ENCODE measurements at places on chromosomes 4 and X.

GRCh38 chrX:15664487-15665444 is at the start of gene CLTRN:
TSS of gene CLTRN (minus strand) at chrX:15664805. CDS start at chrX:15664775, 30 bp downstream.
- H3K27ac ChIP-seq = no peak within 1 kb of the TSS
- H3K4me3 ChIP-seq = no peak within 1 kb of the TSS
- no peaks in the 10 kb centered on the region for H3K4me1 ChIP-seq
- H3K36me3 ChIP-seq = no peaks in the 10 kb centered on the region

- H3K36me3 ChIP-seq = no peaks in the 10 kb centered on the region
- no peak for DNase-seq
- no peaks in the 10 kb centered on the region for H3K27me3 ChIP-seq
- peaks cover 14% of the 10 kb centered on the region for H3K4me1 ChIP-seq
- peak overlapping the region; percentile 93 for H3K4me3 ChIP-seq
These were observed 473 bp upstream of the VAMP7 start for GRCh38 chrX:155880586-155881157.

- H3K36me3 ChIP-seq = no peaks in the 10 kb centered on the region
- H3K27me3 ChIP-seq = no peaks in the 10 kb centered on the region
- DNase-seq = no peak
- H3K27ac ChIP-seq = no peak overlapping the region
- H3K4me1 ChIP-seq = no peaks in the 10 kb centered on the region
These were observed 31.6 kb downstream of the PAPSS1 start for GRCh38 chr4:107688421-107688820.

GRCh38 chr4:181982437-181982836 is 260.8 kb upstream of the TENM3 start:
- DNase-seq = no peak
- no peak overlapping the region for H3K27ac ChIP-seq
- no peaks in the 10 kb centered on the region for H3K36me3 ChIP-seq
- no peak overlapping the region for H3K4me3 ChIP-seq
- H3K4me1 ChIP-seq = no peaks in the 10 kb centered on the region

- peak within 1 kb of the TSS; percentile 83 for H3K4me3 ChIP-seq
- no peaks in the 10 kb centered on the region for H3K36me3 ChIP-seq
- peak within 1 kb of the TSS; percentile 84 for H3K27ac ChIP-seq
These were observed at the start of gene GUCY1A1 for GRCh38 chr4:155666344-155667221. TSS of gene GUCY1A1 (plus strand) at chr4:155666848. CDS start at chr4:155696868, 30,020 bp downstream.

DNA sequence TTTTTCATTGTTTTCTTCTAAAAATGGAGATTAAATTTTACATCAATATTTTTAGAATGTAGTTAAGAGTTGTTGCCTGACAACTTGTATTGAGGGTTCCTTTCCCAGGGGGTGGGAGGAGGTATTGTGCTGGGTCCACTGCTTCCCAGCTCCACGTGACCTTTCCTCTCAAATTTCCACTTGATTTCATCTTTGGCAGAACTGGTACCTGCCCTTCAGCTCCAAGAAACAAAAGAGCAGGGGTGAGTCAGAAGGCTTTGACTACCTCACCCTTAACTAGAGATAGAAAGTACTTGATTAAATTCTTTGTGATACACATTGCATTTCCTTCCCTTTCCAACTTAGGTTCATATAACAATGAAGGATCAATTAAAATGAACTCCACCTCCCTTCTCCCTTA is 19.7 kb downstream of the TRIM2 start:
- H3K27me3 ChIP-seq = no peaks in the 10 kb centered on the region
- H3K4me1 ChIP-seq = peaks cover 12% of the 10 kb centered on the region
- DNase-seq = no peak
- no peaks in the 10 kb centered on the region for H3K36me3 ChIP-seq
- no peak overlapping the region for H3K27ac ChIP-seq
- peak overlapping the region; percentile 53 for H3K4me3 ChIP-seq

DNA sequence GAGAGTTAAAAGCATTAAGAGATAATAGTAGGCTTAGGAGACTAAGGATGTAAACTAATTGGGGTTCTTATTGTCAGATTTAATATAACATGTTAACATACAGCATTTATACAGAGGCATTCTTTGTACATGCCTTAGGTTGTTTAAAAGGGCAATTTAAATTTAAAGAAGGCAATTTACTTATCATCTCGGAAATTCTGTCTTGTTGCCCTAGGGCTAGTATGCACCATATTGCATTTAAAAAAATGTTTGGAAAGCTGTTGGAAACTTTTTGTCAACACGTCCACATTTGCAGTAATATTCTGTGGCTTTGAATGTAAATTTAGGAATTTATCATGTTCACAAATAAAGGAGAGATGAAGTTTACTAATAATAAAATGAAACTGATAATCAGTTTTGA is 25.5 kb downstream of the GALNT7 start:
- H3K36me3 ChIP-seq = no peaks in the 10 kb centered on the region
- peaks cover 46% of the 10 kb centered on the region for H3K4me1 ChIP-seq
- no peak overlapping the region for H3K4me3 ChIP-seq
- no peak overlapping the region for H3K27ac ChIP-seq

DNA sequence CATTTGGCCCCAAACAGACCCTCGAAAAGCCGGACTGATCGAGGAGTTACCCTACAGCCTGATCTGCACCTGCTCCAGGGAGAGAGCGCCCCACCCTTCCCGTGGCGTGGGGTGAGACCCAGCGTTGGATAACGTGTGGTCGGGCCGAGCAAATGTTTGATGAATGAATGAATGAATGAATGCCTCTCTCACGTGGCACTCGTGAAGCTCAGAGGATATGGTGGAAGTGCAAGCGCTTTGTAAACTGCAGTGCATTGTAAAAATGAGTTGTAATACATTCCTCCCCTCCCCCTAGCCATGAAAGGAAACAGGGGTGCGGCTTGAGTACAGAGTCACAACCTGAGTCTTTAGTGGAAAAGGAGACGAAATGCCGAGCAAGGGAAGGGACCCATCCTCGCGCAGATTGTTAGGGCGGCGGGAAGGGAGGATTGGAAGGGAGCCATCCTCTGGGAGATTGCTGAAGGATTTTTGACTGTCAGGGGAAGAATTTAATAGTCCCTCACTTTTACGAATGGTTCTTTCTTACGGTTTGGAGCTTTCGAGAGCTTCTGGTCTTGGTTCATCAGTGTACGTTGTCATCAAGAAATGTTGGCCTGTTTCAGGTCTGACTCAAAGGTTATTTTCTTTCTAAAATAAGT is 772 bp upstream of the FBXW7 start:
- peak overlapping the region; percentile 98 for H3K27ac ChIP-seq
- no peaks in the 10 kb centered on the region for H3K36me3 ChIP-seq
- DNase-seq = no peak
- no peaks in the 10 kb centered on the region for H3K27me3 ChIP-seq

DNA sequence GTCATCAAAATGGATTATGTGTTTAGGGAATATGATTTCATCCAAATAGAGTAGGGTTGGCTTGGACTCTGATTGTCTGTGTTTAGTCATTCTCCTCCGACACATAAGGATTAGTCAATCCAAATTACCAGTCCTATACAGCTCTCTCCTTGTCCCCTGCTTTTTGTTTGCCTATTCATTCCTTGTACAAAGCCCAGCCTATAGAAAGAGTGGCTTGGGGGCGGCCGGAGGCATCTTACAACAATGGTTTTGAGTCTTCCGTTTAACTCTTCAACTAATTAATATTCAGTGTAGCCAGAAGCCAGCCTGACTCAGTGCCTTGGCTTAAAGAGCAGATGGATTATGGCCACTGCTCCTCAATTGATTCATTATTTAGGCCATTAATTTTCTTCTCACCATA is 796.6 kb upstream of the POU3F4 start:
- no peaks in the 10 kb centered on the region for H3K27me3 ChIP-seq
- no peaks in the 10 kb centered on the region for H3K4me1 ChIP-seq
- no peak overlapping the region for H3K27ac ChIP-seq
- no peaks in the 10 kb centered on the region for H3K36me3 ChIP-seq

- no peaks in the 10 kb centered on the region for H3K36me3 ChIP-seq
- no peak overlapping the region for H3K27ac ChIP-seq
- H3K4me1 ChIP-seq = no peaks in the 10 kb centered on the region
- H3K27me3 ChIP-seq = no peaks in the 10 kb centered on the region
- no peak overlapping the region for H3K4me3 ChIP-seq
These were observed 845.2 kb downstream of the PCDH18 start for GRCh38 chr4:136687118-136687517.

DNA sequence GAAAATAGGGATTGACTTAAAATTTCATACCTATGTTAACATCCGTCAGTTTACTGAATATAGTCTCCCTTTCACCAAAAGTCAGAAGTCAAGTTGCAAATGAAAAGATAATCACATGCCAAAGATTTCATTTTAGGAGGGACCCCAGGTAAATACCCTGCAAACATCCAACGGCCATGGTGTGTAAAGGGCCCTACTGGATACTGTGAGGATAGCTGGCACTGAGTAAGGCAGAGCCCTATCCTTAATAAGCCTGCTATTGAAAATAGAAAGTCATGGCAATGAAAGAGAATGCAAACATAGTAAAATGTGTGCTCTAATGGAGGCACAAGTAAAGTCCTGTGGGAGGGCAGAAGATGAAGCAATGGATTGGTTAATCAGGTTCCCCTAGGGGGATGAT is 20.9 kb downstream of the STK26 start:
- no peaks in the 10 kb centered on the region for H3K27me3 ChIP-seq
- DNase-seq = no peak
- H3K36me3 ChIP-seq = no peaks in the 10 kb centered on the region
- no peak overlapping the region for H3K4me3 ChIP-seq
- peaks cover 15% of the 10 kb centered on the region for H3K4me1 ChIP-seq

- H3K27me3 ChIP-seq = no peaks in the 10 kb centered on the region
- H3K4me1 ChIP-seq = no peaks in the 10 kb centered on the region
- H3K4me3 ChIP-seq = no peak overlapping the region
- no peak overlapping the region for H3K27ac ChIP-seq
- DNase-seq = no peak
- peaks cover 11% of the 10 kb centered on the region for H3K36me3 ChIP-seq
These were observed 252.4 kb upstream of the CPEB2 start for GRCh38 chr4:14749910-14750309.

- H3K4me3 ChIP-seq = no peak overlapping the region
- H3K27me3 ChIP-seq = no peaks in the 10 kb centered on the region
- H3K27ac ChIP-seq = peak overlapping the region; percentile 54
These were observed 89.3 kb downstream of the TSPAN5 start for GRCh38 chr4:98568941-98569663.

GRCh38 chr4:74555231-74555630 is 110.3 kb downstream of the AREG start:
- H3K27ac ChIP-seq = no peak overlapping the region
- H3K27me3 ChIP-seq = no peaks in the 10 kb centered on the region
- no peak for DNase-seq
- H3K4me1 ChIP-seq = no peaks in the 10 kb centered on the region
- no peaks in the 10 kb centered on the region for H3K36me3 ChIP-seq

- H3K36me3 ChIP-seq = peaks cover 4% of the 10 kb centered on the region
- no peaks in the 10 kb centered on the region for H3K4me1 ChIP-seq
These were observed 14.6 kb downstream of the AMOT start for GRCh38 chrX:112826023-112826422.

GRCh38 chrX:133097031-133097430 is at the start of gene USP26:
TSS of gene USP26 (minus strand) at chrX:133097109. CDS start at chrX:133028220, 68,889 bp downstream.
- H3K36me3 ChIP-seq = no peaks in the 10 kb centered on the region
- H3K27me3 ChIP-seq = no peaks in the 10 kb centered on the region
- no peak for DNase-seq
- no peaks in the 10 kb centered on the region for H3K4me1 ChIP-seq

- no peaks in the 10 kb centered on the region for H3K36me3 ChIP-seq
- no peaks in the 10 kb centered on the region for H3K4me1 ChIP-seq
- no peak overlapping the region for H3K27ac ChIP-seq
- no peaks in the 10 kb centered on the region for H3K27me3 ChIP-seq
- H3K4me3 ChIP-seq = no peak overlapping the region
- no peak for DNase-seq
These were observed 230.7 kb downstream of the AFAP1 start for GRCh38 chr4:7708981-7709380.

GRCh38 chr4:56684320-56685050 is 3.4 kb upstream of the HOPX start:
- H3K36me3 ChIP-seq = no peaks in the 10 kb centered on the region
- DNase-seq = no peak
- H3K4me3 ChIP-seq = no peak overlapping the region
- H3K4me1 ChIP-seq = peaks cover 23% of the 10 kb centered on the region

- H3K27me3 ChIP-seq = no peaks in the 10 kb centered on the region
- H3K27ac ChIP-seq = no peak overlapping the region
- no peak for DNase-seq
These were observed 479.7 kb downstream of the ACTRT1 start for GRCh38 chrX:127572471-127572870.

GRCh38 chr4:48193921-48194468 is 59.9 kb upstream of the TXK start:
- H3K4me3 ChIP-seq = no peak overlapping the region
- no peaks in the 10 kb centered on the region for H3K36me3 ChIP-seq
- H3K4me1 ChIP-seq = peaks cover 25% of the 10 kb centered on the region
- H3K27me3 ChIP-seq = no peaks in the 10 kb centered on the region
- no peak for DNase-seq

GRCh38 chr4:48470570-48470969 is 12.6 kb upstream of the SLC10A4 start:
- H3K4me3 ChIP-seq = no peak overlapping the region
- peaks cover 5% of the 10 kb centered on the region for H3K4me1 ChIP-seq
- H3K27ac ChIP-seq = no peak overlapping the region

DNA sequence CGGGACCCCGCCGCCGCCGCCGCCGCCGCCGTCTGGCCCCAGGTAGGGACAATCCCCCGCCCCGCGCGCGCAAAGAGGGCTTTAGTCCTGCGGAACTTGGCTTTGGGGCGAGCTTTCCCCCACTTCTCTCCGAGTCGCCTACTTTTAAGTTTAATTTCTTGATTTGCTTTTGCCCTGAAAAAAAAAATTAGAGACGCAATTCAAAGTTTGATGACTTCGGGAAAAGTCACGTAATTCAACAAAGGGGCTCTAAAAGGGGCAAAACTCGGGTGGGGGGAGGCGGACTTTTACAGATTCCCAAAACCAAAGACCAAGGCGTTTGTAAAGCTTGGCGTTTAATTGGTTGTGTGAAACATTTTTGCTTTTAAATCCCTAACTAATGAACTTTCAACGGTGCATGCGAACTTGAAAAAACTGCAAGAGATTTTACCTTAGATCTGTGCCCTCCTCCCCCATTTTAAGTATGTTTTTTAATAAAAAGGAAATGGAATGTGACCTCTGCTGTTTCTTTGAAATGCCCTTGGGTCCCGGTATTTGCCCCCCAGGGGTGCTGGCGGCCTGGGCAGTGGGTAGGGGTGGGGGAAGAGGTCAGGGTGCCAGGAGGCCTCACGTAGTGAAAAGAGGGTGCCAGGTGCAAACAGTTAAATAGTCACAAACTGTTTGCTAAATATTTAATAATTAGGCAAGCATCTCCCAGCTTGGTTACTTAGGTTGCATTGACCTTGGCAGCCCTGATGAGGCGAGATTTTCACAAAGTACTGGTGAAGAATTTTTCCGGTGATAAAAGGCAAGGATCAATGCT is 209.7 kb downstream of the NWD2 start:
- peak overlapping the region; percentile 41 for H3K4me3 ChIP-seq
- peaks cover 78% of the 10 kb centered on the region for H3K27me3 ChIP-seq
- no peak overlapping the region for H3K27ac ChIP-seq
- no peaks in the 10 kb centered on the region for H3K36me3 ChIP-seq
- DNase-seq = no peak

- H3K36me3 ChIP-seq = no peaks in the 10 kb centered on the region
- H3K27me3 ChIP-seq = peaks cover 40% of the 10 kb centered on the region
- H3K4me1 ChIP-seq = peaks cover 4% of the 10 kb centered on the region
These were observed 12.6 kb downstream of the TLR8 start for GRCh38 chrX:12919051-12919450.

- no peaks in the 10 kb centered on the region for H3K36me3 ChIP-seq
- peak overlapping the region; percentile 3 for H3K4me3 ChIP-seq
- H3K4me1 ChIP-seq = no peaks in the 10 kb centered on the region
- H3K27me3 ChIP-seq = no peaks in the 10 kb centered on the region
These were observed 36.0 kb upstream of the GABRA2 start for GRCh38 chr4:46425775-46426400.
